ENCODE measurements at places on chromosomes 5 and 9.
A peak's percentile ranks its signal among the peaks of the same experiment; 100 is the strongest.

DNA sequence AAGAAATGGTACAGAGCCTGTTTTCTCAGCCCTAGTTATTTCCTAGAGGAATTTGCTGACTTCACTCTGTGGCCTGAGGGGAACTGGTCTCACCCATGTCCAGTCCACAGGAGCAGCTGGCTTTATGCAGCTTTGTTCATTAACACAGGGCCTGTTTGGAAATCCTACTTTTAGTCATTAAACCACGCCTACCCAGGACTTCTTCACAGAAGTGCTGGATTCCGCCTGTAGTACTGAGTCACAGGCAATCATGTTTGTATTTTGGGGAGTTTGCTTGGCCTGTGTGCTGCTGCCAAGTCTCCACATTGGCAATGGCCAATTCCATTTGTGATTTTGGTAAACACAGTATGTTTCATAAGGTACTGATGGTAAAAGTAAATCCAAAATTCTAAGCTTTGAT, 52.8 kb downstream of the CTNND2 start:
- no peak for DNase-seq

DNA sequence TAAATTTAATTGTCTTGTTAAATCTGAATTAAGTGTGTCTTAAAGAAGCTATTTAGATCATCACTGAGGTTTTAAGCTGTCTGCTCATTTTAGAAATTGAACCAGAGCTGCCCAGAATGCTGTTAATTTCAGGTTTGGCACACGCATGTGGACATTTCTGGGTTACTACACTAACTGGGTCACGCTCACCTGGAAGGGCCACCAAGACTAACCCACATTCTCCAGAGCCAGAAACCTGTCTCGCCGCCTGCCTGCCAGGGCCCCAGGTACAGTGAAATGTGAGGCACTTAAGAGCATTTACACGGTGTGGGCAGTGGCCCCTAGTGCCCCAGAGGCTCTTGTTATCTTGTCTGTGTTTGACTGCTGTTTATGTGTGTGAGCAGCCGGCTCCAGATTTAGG, 46.6 kb downstream of the ATP10B start:
- DNase-seq: no peak

DNA sequence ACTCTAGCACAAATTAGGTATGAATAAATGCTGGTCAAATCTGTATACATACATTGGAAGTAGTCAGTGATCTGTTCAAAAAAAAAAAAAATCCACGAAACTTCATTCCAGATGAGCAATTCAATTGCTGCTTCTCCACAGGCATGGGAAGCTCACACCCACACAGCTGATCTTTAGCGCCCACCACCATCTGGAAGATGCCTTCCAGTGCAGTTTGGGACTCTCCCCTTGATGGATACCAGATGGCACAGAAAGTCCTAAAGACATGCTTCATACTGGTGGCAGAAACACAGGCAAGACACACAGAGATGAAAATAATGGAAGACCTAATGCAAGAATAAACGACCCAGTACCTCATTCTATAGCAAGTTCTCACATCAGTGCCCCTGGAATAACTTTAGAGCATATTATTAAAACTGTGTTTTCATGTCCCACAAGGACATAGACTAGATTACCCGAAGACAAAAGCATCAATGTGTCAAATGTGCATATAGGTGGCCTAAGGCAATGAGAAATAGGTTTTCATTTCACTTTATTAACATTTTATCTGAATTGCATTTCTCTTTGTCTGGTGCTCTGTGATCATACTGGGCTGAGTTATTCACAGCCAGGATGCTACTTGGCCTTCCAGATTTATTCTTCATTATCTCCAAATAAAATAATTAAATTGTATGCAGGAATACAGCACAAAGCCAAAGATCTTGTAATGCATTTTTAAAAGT, 135.4 kb upstream of the TAS2R1 start:
- DNase-seq: no peak

DNA sequence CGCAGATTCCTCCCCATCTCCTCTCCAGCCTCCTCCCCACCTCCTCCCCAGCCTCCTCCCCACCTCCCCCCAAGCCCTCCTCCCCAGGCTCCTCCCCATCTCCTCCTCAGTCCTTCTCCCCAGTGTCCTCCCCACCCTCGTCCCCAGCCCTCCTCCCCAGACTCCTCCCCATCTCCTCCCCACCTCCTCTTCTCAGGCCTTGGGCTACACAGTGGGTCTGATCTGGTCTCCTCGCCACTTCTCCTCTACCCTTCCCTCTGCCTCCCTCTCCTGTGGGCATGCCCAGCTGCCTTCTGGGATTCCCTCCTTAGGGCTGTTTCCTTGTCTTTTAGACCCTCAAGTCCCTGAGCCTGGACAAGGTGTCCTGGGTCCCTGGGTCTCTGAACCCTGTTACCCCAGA, 28.3 kb downstream of the CXXC5 start:
- DNase-seq: no peak

DNA sequence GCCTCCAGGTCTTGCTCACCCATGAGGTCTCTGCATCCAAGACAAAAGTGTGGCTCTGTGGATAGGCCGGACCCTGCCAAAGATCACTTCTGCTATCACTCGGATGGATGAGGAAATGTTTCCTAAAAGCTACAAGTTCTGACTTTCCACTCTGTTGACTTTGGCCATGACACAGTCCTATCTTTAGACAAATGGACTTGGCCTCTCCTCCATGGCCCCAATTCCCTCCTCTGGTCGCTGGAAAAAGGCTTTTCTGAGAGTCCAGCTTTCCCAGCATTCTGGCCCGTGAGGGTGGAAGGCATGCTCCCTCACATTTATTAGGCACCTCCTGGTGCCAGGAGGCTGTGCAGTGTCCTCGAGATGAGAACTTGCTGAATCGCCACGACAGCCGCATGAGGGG, 83.1 kb downstream of the COL27A1 start:
- no peak for DNase-seq

DNA sequence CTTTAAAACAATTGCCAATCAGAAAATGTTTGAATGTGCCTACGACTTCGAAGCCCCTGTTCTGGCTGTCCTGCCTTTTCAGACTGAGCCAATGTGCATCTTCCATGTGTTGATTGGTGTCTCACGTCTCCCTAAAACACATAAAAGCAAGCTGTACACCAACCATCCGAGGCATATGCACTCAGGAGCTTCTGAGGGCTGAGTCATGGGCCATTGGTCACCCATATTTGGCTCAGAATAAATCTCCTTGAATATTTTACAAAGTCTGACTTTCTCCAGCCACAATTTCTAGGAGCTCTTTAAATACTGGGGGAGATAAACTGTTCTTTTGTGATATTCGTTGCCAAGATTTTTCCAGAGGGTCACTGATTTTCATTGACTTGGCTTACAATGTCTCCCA, 53.9 kb downstream of the C9orf57 start:
- DNase-seq: no peak

GRCh38 chr9:137657606-137658005, 38.8 kb downstream of the EHMT1 start:
- DNase-seq: no peak

DNA sequence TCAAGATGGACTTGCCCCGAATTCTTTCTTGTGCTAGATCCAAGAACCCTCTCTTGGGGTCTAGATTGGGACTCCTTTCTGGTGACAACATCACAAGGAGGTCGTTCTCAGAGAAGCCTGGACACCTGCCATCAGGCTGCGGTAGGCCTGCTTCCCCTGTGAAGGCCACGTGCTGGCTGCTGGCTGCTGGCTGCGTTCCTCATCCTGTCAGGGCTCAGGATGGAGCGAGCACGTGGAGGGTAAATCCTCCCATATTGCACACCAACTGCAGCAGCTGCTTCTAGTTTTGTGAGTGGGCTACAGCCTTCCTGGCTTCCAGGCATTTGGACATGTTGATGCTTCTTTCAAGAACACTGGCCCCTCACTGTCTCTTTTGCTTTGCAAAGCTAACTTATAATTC, 95.6 kb downstream of the HSPA4 start:
- DNase-seq: no peak

DNA sequence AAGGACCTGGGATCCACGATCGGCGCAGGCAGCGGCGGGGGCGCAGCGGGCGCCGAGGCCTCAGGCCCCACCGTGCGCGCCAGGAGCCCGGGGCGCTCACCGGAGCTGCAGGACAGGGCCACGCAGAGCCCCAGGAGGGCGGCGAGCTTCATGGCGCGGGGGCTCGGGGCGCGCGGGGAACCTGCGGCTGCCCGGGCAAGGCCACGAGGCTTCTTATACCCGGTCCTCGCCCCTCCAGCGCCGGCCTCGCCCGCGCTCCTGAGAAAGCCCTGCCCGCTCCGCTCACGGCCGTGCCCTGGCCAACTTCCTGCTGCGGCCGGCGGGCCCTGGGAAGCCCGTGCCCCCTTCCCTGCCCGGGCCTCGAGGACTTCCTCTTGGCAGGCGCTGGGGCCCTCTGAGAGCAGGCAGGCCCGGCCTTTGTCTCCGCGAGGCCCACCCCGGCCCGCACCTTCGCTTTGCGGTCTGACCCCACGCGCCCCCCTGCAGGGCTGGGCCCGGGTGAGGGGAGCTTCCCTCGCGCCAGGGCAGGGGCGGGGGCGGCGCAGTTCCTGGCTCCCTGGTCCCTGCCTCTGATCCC, at the start of gene SCGB3A1:
SCGB3A1 (minus strand) TSS at position 189 of the 577 bp plus-strand sequence; CDS start at position 152, 37 bp downstream.
- DNase-seq: peak; percentile 77

GRCh38 chr5:151740958-151741373, 17.5 kb downstream of the ATOX1 start:
- DNase-seq: peak; percentile 33

DNA sequence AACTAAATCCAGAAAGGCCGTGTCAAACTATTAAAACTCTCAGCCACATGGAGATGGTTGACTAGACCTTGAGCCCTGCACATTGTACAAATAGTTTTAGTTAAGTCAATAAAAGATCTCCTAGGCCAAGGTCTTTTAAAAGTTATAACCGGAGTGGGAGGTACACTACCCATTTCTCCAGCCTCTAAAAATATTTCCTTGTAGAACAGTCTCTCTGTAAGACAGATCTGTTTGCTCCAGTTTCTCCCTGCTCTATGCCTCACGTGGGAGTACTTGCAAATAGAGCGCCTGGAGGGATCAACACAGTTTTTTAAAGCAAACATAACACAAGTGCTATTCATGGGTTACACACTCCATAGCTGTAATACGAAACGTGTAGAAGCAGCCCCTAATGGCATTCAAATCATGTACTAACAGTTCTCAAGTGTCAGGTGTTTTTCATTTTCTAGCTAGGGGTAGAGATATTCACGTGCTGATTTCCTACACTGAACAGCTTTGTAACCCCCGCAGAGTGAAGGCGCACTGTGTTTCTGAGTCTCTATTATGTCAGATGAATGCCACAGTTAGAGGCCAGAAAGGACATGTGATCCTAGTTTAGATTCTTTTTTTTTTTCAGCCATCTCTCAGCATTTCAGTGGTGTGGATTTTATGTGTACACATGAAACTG, 703.4 kb upstream of the GRAMD2B start:
- DNase-seq: no peak

- DNase-seq: no peak
These were observed 179.1 kb downstream of the AOPEP start for GRCh38 chr9:94905606-94906005.

DNA sequence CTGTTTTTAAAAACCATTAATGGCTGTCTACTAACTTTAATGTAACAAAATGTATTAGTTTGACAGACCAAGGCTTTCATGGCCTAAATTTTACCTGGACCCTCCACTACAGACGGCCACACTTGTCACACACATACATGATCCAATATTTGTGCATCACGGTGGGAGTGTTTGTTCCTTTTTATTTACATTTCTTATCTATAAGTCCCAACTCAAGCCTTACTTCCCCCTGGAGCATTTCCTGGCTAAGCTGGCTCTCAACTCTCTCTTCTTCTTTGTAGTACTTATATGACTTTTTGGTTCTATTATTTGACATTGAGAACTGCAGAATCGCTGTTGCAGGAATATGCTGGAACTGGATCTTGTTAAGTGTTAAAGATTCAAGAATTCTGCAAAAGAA, 534.4 kb downstream of the RAB3C start:
- no peak for DNase-seq

- DNase-seq: no peak
These were observed 17.9 kb upstream of the GPX8 start for GRCh38 chr5:55141945-55142690.

GRCh38 chr5:64269164-64269563, 103.5 kb downstream of the RNF180 start:
- peak; percentile 20 for DNase-seq

GRCh38 chr5:128708841-128709240, 170.8 kb upstream of the FBN2 start:
- peak; percentile 10 for DNase-seq

DNA sequence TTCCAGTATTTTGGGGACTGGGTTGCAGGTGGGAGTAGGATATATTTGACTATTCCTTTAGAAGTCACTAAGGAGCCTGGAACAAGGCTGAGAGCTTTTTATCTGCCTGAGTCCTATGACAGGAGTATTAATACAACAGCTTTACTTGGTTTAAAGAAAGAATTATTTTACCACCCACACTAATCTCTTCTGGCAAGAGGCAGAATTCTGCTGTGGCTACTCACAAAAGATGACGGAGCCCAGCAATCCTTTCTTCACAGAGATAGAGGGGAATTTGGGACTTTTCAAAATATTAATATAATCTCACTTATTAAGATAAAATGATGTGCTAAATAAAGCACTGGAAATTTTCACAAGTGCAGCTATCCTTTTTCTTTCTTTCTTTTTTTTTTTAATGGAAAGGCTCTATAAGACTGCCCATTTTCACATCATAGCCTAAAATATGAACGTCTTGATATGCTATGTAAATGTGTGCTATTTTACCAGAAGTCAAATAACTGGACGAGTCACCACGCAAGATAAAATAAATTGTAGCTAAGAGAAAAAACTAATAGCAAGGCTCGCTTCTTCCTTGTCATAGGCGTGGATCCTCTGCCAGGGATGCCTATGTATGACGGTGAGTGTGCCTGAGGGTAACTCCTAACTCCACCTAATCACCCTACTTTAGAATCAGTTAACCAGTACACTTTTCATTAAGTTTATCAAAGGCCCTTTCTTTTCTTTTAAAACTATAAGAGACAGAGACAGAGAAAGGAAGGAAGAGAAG, 76.3 kb downstream of the ZNF608 start:
- DNase-seq: no peak

DNA sequence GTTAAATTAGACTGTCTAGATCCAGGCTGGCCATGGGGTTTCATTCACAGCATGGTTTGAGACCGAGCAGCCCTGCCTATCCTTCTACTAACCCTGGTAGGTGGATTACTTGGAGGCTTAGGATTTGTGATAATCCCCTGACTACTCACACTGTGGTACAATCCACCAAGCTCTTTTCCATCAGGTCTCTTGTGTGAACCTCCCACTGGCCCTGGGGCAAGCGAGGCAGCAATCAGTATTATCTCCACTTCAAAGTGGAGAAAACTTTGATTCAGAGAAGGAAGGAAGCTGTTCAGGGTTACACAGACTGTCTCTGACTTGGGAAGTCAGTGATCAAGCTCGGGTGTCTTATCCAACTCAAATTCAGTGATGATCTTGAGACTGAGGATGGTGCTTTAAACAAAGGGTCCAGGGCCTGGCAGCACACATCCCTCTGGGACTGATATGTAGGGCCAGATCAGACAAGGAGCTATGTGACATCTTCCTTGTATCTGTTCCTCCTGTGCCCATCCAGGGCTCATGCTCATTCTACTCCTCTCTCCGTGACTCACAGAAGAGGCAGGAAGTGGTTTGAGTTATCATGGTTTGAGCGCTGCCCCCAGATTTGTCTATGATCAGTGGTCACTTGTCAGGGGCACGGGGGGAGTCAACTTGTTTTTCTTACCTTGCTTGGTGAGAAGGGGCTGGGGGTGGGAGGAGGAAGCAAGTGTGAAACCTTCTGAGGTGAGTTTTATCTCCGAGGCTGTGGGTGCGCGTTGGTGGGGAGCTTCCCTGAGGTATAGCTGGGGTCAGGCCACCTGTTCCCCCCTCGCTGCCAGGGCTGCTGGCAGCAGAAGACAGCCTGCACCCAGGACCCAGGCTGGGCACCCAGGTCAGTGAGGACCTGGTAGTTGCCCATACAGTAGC, 48.6 kb downstream of the RGS3 start:
- DNase-seq: peak; percentile 75

Measured in suppressor macrophage treated with lipopolysaccharide for 1 hour (primary cell).